ENCODE measurements at places on chromosomes 3 and 15. TPM values are rescaled to one million over a fixed set of nuclear protein-coding genes. Genes with fewer than 3 reads are reported as not detected.

DNA sequence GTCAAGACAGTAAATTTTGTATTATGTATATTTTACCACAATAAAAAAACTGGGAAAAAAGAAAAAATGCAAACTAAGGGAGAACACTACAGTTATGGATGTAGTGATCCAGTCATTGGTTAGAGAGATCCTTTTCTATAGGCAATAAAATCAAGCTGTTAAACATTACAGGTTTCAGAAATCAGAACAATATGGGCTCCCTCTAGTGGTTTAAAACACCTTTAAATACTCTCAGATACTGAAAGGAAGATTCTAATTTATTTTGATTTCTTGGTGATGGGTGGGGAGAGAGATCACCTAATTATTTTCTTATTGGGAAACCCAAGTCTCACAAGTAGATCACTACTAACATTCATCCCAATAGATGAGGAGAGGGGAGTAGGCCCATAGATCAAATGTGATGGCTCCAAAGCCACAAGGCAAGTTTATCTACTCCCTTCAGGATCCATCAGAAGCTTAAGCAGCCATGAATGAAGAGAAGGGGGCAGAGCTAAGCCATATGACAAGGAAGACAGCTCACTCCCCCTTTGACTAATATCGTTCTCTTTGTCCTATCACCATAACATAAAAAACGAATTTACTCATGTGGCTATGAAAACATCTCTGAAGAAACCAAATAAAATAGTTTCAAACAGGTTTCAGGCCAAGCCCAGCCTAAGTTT lies 118.6 kb downstream of the ANO10 start:
- peaks cover 4% of the 10 kb centered on the region for H3K4me1 ChIP-seq
- H3K27me3 ChIP-seq = no peaks in the 10 kb centered on the region
- H3K27ac ChIP-seq = no peak overlapping the region
- no peak overlapping the region for H3K4me3 ChIP-seq
- DNase-seq = no peak
- H3K36me3 ChIP-seq = no peaks in the 10 kb centered on the region

DNA sequence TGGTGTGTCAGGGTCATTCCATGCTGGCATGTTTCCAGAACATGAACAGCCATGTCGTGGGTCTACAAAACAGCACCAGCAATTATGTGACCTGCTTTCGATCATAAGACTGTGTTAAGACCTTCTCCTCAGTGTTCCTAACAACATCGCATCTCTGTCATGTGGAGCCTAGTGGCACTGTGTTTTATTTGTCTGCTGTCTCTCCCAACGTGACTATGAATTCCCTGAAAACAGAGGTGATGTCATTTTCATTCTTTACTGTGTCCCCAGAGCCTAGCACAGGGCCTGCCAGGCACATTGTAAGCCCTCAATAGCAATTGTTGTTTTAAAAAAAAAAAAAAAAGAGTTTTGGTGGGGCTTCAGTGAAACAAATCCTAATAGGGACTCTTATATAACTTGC lies 94.2 kb upstream of the IL12A start:
- DNase-seq = no peak
- no peaks in the 10 kb centered on the region for H3K27me3 ChIP-seq
- H3K27ac ChIP-seq = no peak overlapping the region
- H3K4me3 ChIP-seq = no peak overlapping the region
- H3K4me1 ChIP-seq = peaks cover 33% of the 10 kb centered on the region

DNA sequence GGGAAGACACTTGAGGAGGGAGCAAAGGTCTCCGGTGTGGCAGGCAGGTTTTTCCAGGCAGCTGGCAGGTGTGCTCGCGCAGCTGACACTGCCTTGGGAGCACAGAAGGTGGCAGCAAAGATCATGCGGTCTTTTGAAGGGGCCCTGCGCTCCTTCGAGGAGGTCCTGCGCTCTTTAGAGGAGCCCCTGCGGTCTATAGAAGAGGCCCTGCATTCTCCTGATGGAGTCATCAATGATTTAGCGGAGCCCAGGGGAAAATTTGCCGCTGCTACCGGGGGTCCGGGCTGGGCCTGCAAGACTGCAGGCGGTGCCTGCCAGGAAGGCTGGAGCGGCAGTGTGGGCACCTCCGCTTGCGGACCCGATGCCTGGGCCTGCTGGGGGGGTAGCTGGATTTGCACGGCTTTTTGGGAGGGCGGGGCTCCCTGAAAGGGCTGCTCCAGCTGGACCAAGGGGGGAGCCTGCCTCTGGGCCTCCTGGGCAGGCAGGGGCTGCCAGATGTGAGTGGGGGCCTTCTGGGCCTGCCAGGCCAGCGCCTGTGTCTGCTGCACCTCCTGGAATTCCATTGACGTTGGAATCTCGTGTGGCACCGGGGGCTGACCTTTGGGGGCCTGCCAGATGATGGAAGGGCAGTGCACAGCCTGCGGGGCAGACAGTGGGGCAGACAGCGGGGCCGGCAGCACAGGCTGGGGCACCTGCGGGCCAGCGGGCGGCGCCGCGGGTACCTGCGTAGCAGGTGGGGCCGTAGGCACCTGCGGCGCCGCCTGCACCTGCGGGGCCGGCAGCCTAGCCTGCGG lies 2.1 kb downstream of the MAGEL2 start:
- H3K36me3 ChIP-seq = no peaks in the 10 kb centered on the region
- H3K4me3 ChIP-seq = no peak overlapping the region
- H3K27ac ChIP-seq = no peak overlapping the region
- H3K27me3 ChIP-seq = no peaks in the 10 kb centered on the region
- peak; percentile 69 for DNase-seq

DNA sequence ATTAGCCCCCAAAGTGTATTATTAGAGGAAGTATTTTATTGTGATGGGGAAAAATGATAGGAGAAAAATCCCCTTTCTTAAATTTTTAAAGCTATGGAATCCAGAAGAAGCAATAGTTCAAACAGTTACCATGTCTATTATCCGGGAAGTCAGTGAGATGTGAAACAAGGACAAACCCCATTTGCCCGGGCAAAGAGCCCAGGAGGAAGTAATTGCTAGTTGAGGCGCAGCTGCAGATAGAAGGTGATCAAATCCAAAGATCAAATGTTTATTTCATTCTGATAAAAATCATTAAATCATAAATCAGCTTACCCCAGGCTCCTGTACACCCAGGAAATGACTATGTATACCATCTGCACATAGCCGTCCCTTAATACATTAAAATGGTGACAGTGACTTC lies 204.0 kb upstream of the CRBN start:
- H3K4me3 ChIP-seq = no peak overlapping the region
- H3K4me1 ChIP-seq = no peaks in the 10 kb centered on the region
- no peak overlapping the region for H3K27ac ChIP-seq
- no peak for DNase-seq
- H3K27me3 ChIP-seq = no peaks in the 10 kb centered on the region

DNA sequence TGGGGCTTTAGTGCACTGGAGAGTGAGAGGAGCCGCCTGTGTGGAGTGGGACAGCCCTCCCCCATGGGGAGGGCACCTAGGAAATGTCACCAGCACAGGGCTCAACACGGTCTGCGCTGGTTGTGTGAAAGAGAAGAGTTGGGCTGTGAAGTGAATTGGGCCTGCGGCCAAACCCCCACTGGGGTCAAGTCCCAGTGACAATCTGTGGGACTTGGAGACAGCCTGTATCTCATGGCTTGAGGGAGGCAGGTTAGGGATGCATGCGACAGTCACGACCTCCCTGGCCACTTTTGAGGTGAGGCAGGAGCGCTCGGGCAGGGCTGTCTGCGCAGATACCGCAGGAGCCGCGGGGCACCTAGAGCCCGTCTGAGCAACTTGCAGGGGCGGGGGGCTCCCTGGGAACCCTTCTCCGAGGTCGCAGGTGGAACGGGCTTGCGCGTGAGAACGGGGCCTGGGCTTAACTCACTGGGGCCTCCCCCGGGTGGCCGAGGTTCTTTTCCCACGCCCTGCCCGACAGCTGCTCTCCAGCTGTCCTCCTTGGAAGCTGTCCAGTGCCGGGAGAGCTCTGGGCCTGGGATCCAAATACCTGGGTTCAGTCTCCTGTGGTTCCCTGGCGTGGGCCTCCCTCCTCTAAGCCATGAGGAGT lies 77.4 kb downstream of the SNRK start:
- H3K27ac ChIP-seq = no peak overlapping the region
- DNase-seq = peak; percentile 50
- no peak overlapping the region for H3K4me3 ChIP-seq

GRCh38 chr15:34246276-34246976 lies 21.6 kb downstream of the EMC4 start:
- no peaks in the 10 kb centered on the region for H3K27me3 ChIP-seq
- no peak for DNase-seq
- H3K4me3 ChIP-seq = no peak overlapping the region
- no peak overlapping the region for H3K27ac ChIP-seq
- peaks cover 8% of the 10 kb centered on the region for H3K36me3 ChIP-seq
- H3K4me1 ChIP-seq = no peaks in the 10 kb centered on the region

DNA sequence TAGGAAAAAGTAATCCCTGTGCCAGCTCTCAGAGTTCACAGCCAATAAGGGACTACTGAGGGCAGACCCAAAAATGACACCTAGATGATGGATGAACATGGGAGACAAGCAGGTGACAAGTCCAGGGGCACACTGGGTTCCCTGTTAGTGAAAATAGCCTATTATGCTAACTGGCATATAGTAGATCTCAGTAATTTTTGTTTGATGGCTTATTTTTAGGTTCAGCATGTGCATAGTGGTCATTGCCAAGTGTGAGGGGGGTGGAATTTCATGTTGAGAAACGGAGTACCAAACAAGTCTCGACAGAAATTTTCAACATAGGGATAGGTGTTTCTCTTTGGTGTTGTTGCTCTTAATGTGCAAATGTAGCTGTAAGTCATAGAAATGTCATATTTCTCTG lies 6.4 kb upstream of the ITGB5 start:
- no peaks in the 10 kb centered on the region for H3K4me1 ChIP-seq
- no peak for DNase-seq
- no peak overlapping the region for H3K4me3 ChIP-seq
- H3K27me3 ChIP-seq = no peaks in the 10 kb centered on the region

GRCh38 chr3:30314757-30315325 lies 291.6 kb upstream of the TGFBR2 start:
- peaks cover 21% of the 10 kb centered on the region for H3K4me1 ChIP-seq
- H3K27me3 ChIP-seq = no peaks in the 10 kb centered on the region
- no peak overlapping the region for H3K4me3 ChIP-seq
- peak overlapping the region; percentile 56 for H3K27ac ChIP-seq
- no peaks in the 10 kb centered on the region for H3K36me3 ChIP-seq

- H3K4me3 ChIP-seq = no peak overlapping the region
- peaks cover 27% of the 10 kb centered on the region for H3K4me1 ChIP-seq
Measured at GRCh38 chr15:73965758-73966113, 26.4 kb downstream of the STOML1 start.

- no peak overlapping the region for H3K4me3 ChIP-seq
- no peak for DNase-seq
- H3K27ac ChIP-seq = no peak overlapping the region
- H3K27me3 ChIP-seq = no peaks in the 10 kb centered on the region
Measured at GRCh38 chr3:152945556-152945955, 110.6 kb downstream of the P2RY1 start.

DNA sequence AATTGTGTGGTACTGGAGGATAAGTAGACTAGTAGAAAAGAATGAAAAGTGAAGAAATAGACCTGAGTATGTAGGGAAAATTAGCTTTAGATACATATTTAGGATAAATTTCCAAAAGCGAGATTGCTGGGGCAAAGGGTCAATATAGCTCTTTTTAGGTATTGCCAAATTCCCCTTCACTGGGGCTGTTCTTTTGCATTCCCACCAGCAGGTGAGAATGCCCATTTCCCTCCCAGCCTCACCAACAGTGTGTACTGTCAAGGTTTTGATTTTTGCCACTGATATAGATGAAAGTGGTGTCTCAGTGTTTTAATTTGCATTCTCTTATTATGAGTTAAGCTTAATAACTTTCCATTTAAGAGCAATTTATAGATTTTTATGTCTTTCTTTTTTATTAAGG lies 35.7 kb upstream of the BHLHE40 start:
- DNase-seq = no peak
- H3K4me1 ChIP-seq = peaks cover 1% of the 10 kb centered on the region
- H3K27ac ChIP-seq = no peak overlapping the region
- H3K36me3 ChIP-seq = no peaks in the 10 kb centered on the region
- no peaks in the 10 kb centered on the region for H3K27me3 ChIP-seq
- no peak overlapping the region for H3K4me3 ChIP-seq

GRCh38 chr3:35946121-35946853 lies 307.0 kb downstream of the ARPP21 start:
- H3K36me3 ChIP-seq = no peaks in the 10 kb centered on the region
- no peaks in the 10 kb centered on the region for H3K27me3 ChIP-seq
- no peak for DNase-seq
- no peak overlapping the region for H3K4me3 ChIP-seq
- no peak overlapping the region for H3K27ac ChIP-seq
- H3K4me1 ChIP-seq = no peaks in the 10 kb centered on the region

DNA sequence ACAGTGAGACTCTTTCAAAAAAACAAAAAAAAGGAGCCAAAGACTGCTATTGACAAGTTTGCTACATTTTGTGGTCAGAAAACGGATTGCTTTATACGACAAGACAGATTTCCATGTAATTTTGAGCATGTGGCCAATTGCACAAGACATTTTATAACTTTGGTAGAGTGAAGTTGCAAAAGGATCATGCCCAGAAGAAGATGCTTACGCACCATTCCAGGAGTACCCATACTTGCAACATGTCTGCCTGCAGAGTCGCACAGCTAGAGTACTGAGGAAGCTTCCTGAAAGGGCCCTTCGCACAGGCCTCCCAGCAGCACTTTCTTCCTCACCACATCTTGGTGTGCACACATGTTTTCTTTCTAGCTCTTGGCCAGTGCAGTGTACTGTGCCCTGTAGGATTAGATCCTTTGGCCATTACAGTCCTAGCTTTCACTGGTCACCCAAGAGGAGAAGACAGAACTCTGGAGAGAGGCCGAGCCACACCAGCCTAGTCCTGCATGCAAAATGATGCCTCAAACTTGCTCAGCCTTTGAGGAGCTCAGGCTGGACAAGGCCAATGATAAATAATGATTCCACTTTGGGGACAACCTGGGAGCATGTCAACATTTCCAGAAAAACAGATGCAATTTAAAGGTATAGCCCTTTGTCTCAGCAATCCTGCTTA lies 11.7 kb downstream of the CHDH start:
- no peaks in the 10 kb centered on the region for H3K4me1 ChIP-seq
- no peaks in the 10 kb centered on the region for H3K36me3 ChIP-seq
- no peak overlapping the region for H3K27ac ChIP-seq

- no peak overlapping the region for H3K27ac ChIP-seq
- no peak overlapping the region for H3K4me3 ChIP-seq
- DNase-seq = no peak
- no peaks in the 10 kb centered on the region for H3K36me3 ChIP-seq
Measured at GRCh38 chr15:89070197-89071124, 17.8 kb upstream of the ABHD2 start.

DNA sequence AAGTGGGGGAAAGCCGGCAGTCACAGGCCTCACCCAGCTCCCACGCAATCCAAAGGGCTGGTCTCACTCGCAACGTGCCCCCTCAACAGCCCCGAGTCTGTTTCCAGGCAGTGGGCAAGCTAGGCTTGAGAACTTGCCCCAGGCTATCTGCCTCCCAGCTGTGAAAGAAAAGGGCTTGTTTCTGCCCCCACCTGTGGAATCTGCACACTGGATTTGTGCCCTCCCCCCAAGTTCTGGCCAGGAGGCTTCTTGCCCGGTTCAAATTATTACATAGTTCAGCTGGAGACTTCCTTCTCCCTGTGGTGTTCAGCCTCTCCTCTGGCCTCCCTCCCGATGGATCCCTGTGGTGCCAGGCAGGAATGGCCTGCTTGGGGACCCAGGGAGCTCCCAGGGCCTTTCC lies 283.9 kb upstream of the LYSMD4 start:
- DNase-seq = no peak
- H3K27me3 ChIP-seq = no peaks in the 10 kb centered on the region
- H3K4me1 ChIP-seq = no peaks in the 10 kb centered on the region

CNTN6 gene
- total RNA-seq = not detected

KY gene
- total RNA-seq = 2.1 TPM

TMEM45A gene
- 41.0 TPM for total RNA-seq

HTR3E gene
- not detected for total RNA-seq

FGF12 gene
- not detected for total RNA-seq

DPPA2 gene
- total RNA-seq = not detected

CYP8B1 gene
- not detected for total RNA-seq
